ENCODE measurements at places on chromosomes 7 and 10.

GRCh38 chr7:155454183-155455112 lies 3.5 kb upstream of the EN2 start:
- peak; percentile 71 for DNase-seq

GRCh38 chr7:124779194-124779593 lies 13.6 kb upstream of the GPR37 start:
- DNase-seq = peak; percentile 31

GRCh38 chr7:78222001-78222751 lies 423.6 kb downstream of the PHTF2 start:
- DNase-seq = no peak

DNA sequence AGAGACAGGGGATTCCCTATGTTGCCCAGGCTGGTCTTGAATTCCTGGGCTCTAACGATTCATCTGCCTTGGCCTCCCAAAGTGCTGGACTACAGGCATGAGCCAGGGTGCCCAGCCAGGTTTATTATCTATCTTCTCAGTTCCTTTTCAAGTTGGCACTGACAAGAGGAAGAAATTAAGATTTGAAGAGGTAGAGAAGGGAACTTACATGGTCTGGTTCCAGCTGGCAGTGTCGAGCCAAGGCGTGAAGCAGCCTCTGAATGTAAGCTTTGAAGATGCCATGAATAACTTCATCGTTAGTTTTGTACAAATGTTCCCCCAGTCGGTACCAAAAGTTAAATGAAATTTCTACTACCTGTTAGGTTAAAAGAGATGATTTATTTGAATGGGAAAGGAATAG lies 57.7 kb downstream of the TNPO3 start:
- DNase-seq = peak; percentile 62

GRCh38 chr7:83394776-83395175 lies 232.1 kb upstream of the PCLO start:
- no peak for DNase-seq

DNA sequence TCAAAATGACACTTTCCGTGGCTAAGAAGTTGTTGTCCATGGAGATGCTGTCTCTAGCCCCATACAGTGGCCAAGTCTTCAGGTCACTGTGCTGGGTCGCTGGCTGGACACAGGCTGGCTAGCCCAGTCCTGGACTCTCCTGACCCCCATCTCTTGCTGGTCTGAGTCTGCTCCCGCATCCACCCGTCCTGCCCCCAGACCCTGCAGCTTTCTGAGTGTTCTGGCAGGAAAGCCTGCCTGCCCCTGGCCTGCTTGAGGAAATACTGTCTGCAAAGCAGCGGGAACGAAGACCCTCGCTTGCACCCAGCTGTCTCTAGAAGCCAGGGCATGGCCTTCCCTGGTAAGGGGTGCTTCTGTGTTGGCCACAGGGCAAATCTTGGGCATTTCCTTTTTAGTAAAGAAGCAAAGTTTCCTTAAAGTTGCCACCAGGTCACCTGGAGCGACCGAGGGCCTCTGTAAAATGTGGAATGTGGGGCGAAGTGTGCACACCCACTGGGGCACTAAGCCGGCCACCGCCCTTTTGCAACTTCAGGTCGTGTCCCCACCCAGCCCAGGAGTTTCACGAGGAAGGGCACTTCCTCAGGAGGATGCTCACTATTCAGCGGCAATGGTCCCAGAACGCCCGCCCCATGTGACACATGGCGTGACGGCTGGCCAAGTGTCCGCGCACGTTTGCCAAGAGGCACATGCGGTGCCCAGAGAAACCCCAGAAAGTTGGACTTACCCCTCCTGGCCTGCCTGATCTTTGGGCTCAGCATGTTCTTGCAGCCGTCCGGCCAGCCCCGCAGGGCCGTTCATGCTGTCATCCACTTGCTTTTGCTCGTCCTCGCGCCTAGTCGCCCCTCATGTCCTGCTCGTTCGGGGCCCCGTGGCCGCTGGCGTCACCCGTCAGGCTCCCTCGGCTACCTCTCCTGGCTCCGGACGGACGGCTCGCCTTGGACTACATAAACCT lies 558 bp downstream of the ARHGAP22 start:
- no peak for DNase-seq

DNA sequence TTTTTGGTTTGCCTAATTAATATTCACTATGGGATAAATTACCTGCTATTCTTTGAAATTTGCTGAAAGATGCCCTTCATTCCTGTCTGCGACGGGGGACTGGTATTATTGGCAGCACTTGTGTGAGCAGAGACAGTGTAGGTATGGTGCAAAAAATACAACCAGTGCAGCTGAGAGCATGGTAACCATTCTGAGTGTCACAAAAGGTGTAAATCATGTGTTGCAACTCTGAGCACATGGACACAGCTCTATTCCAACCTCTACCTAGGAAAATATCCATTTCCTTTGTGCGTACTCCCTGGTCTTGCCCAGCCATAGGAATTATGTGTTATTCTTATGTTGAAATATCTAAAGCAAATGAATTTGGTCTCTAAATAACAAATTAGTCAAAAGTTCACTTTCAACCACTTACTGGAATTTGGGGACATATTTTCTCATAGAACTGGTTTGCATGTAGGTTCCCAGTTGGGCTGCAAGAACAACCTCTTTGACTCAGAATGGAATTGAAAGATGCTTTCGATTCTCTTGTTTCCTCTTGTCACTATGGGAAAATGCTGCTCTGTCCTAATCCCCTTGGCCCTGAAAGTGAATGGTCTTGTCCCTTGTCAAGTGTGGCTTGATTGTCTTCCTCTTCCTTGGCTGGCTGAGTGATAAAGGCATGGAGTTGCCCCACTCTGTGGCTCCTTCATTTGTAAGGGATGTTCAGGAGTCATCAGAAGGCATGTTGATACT lies 57.0 kb downstream of the CELF2 start:
- no peak for DNase-seq

- peak; percentile 90 for DNase-seq
These were observed 103.2 kb upstream of the GPR141 start for GRCh38 chr7:37580376-37580775.

DNA sequence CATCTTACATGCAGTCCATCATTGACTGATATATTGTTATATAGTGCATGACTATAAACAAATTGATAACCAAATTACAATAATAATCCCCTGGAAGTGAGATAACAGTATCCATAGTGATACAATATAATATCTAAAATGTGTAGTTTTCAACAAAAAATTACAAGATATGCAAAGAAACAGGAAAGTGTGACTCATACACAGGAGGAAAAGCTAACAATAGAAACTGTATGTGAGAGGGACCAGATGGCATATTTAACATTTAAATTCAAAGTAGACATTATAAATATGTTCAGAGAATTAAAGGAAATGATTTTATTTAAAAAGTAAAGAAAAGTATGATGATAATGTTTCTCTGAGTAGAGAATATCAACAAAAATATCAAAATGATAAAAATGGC lies 8.0 kb downstream of the OR9A2 start:
- DNase-seq = no peak

DNA sequence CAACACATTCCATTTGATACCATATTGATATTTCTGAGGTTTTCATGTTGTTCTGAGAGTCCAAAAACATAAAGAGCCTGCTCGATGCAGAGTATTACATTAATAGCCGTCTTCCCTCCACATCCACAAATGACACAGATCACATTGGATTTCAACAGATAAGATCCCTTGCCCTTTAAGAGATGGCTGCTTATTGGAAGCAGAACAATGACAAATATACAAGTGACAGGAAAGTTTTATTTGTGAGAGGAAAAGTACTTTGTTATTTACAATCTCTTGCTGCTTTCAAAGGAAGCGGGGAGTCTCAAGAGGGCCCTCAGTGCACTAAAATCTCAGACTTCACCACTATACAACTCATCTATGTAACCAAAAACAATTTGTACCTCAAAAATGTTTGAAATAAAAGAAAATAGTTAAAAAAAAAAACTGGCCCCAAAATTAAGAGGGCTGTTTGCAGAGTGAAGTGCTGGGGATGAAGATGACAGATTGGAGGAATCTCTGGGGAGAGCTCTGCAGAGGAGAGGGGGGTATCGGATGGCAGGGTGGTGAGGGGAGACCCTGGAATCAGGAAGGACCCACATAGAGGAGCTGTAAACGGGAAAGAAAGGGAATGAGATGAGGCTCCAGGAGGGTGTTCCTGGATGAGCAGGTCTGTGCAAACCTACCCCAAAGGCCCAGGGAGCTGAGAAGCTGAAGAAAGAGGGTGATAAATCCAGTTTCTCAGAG lies 42.5 kb upstream of the ZNF438 start:
- no peak for DNase-seq

DNA sequence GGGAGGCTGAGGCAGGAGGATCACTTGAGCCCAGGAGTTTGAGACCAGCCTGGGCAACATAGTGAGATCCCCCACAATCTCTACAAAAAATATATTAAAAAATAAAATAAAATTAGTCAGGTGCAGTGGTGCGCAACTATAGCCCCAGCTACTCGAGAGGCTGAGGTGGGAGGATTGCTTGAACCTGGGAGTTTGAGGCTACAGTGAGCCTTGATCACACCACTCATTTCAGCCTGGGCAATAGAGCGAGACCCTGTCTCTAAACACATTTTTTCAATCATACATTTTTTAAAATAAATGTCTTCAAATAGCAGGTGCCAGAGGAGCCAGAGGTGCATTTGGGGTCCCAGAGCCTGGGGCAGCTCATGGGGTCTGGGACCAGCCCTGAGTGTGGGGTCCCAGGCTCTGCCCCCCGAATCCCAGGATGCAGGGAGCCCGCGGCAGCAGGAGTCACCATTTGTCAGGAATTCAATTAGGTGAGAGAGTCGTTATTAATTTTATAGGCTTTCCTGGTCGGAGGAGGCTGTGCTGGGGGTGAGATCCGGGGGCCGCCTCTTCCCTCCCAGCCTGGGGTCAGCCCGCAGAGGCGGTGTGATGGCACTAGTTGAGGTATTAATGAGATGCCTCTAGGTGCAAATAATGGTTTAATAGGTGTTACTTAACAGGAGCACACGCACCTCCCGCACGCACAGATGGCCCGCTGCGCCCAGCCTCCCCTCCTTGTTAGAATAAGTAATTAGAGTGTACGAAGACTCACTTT lies 78.3 kb downstream of the MICALL2 start:
- DNase-seq = no peak

DNA sequence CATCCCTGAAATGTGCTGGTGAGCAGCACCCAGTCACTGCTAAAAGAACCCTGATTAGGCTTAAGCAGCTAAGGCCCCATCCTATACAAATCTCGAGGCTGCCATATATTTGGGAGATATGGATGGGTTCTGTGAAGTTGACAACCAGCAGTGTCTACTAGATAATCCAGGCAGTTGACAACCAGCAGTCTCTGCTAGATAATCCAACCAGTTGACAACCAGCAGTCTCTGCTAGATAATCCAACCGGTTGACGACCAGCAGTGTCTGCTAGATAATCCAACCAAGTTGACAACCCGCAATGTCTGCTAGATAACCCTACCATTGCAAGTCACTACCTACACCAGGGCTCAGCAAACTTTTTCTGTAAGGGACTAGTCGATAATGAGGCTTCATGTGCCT lies 58.3 kb upstream of the KDM7A start:
- no peak for DNase-seq

GRCh38 chr7:131104596-131105293 lies 222.9 kb upstream of the MKLN1 start:
- DNase-seq = no peak

GRCh38 chr10:99709480-99710229 lies 22.3 kb downstream of the COX15 start:
- no peak for DNase-seq

GRCh38 chr10:15254808-15255648 lies 86.5 kb upstream of the NMT2 start:
- peak; percentile 61 for DNase-seq

DNA sequence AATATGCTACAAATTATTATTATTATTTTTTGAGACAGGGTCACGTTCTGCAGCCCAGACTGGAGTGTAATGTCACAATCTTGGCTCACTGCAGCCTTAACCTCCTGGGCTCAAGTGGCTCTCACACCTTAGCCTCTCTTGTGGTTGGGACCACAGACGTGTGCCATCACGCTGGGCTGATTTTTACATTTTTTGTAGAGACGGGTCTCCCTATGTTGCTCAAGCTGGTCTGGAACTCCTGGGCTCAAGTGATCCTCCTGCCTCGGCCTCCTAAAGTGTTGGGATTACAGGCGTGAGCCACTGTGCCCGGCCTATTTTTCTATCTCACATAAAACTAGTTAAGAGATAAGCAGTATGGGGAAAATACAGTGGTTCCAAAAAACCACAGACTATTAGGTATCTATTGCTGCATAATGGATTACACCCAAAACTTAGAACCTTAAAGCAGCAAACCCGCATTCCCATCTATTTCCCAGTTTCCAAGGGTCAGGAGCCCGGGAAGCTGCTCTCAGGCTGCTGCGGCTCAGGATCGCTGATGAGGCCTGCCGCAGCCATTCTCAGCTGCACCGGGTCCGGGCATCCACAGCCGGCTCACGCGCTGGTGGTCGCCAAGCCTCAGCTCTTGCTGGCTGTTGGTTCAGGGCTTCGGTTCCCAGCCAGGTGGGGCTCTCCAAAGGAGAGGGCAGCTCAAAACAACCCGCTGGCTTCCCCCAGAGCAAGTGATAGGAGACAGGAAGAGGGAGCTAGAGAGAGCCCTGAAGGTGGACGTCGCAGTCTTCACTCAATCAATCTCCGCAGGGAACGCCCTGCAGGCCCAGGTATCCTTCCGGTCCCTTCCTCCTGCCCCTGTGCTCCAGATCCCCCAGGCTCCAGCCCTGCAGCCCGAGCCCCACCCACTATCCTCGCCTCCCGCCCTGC lies 128.2 kb downstream of the UBE2H start:
- peak; percentile 82 for DNase-seq

DNA sequence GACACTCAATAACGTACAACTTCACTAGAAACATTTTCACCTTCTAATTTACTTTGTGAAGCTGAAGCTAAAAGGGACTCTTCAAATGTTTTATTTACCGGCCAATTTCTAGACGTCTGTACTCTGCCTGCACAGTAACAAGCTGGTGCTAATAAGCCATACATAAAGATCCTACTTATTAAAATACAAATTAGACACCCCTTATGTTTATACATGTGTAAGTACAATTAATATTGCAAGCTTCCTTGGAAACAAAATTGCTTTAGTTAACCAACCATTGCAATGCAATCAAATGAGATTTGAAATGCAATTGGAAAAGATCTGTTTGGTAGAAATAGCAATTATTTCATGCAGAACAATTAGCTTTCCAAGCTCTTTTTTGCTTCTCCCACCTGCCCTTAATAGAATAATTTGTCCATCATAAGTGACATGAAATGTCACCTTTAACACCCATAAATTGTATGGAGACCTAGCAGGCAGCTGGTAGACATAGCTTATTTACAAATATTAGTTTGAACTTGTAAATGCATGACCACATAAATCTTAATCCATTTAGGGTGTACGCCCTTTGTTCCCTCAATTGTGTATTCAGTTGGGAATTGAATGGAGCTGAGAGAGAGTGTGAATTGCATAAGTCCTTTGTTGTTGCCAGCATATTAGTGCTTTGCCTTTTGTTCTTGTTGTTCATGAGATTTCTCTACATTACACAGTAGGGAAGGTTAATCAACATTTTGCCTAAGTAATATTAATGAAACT lies 277.1 kb downstream of the CACNA2D1 start:
- DNase-seq = peak; percentile 80

- peak; percentile 62 for DNase-seq
These were observed 918 bp downstream of the PWWP2B start for GRCh38 chr10:132397671-132398565.

- no peak for DNase-seq
These were observed 101.3 kb downstream of the MDFIC start for GRCh38 chr7:115023219-115023618.

- DNase-seq = no peak
These were observed 52.6 kb downstream of the CHST3 start for GRCh38 chr10:72016608-72017300.

All from brain (organoid and tissue), 16 donors.